Hippocampal formation (tissue), 2 donors: ENCODE measurements at places on chromosomes 3 and 15.

DNA sequence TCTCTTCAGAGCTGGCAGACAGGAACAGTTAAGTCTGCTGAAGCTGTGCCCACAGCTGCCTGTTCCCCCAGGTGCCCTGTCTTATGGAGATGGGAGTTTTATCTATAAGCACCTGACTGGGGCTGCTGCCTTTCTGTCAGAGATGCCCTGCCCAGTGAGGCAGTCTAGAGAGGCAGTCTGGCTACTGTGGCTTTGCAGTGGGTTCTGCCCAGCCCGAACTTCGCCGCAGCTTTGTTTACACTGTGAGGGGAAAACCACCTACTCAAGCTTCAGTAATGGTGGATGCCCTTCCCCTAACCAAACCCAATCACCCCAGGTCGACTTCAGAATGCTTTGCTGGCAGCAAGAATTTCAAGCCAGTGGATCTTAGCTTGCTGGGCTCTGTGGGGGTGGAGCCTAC lies 91.2 kb downstream of the SLC25A26 start:
- DNase-seq = no peak

DNA sequence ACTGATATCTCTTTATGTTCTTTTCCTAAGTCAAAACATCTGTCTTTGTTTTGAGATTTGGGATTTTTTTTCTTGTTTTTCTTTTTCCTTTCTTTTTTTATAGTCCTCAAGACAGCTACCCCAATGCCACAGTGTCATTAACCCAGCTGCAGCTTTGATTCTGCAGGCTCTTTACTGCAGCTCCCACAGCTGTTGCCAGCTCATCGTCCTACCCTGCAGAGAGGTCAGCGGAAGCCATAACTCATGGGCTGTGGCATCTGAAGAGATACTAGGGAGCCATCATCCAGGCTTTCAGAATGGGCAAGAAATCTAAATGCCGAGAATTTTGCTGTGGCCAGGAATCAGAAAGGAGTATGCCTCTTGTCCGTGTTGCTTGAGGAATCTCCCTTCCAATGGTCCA lies 44.3 kb upstream of the SLC24A5 start:
- no peak for DNase-seq

GRCh38 chr3:9198899-9199335 lies 50.5 kb downstream of the SRGAP3 start:
- peak; percentile 56 for DNase-seq

- DNase-seq = no peak
Measured at GRCh38 chr3:74463515-74463914, 150.9 kb downstream of the CNTN3 start.

GRCh38 chr3:70963431-70964275 lies 619.9 kb downstream of the FOXP1 start:
- no peak for DNase-seq

DNA sequence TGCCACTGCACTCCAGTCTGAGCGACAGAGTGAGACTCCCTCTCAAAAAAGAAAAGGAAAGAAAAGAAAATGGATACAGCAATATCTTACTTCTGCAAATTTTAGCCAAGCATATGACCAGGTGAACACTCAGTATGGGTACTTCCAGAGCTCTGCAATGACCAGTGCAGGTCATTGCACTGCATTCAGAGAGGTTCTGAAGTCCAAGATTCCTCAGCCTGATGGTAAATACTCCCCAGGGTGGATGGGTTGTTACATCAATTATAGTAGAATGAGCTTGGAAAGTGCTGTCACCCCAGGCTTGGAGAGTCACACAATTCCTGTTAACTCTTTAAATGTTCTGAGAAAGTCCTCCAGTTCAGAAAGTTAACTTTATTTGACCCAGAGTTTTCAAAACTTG lies 103.7 kb downstream of the RPLP1 start:
- DNase-seq = no peak

- DNase-seq = no peak
Measured at GRCh38 chr15:60548101-60548500, 69.2 kb upstream of the ICE2 start.

DNA sequence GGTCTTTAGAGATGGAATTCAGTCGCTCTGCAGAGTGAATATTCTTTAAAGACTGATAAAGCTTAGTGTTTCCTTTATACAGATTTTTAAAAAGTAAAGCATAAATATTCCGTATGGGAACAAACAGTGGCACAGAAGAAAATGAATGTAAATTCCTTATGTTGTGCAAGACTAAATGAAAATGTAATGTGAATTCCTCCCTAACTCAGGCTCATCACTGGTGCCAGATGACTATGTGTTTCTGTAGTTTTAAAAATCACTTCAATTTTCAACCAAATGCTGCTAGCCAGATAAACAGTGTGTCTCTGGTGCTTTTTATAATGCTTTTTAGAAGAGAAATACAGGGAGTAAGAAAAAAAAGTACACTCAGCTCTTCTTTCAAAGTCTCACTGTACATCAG lies 154.8 kb upstream of the SNTN start:
- DNase-seq = no peak

DNA sequence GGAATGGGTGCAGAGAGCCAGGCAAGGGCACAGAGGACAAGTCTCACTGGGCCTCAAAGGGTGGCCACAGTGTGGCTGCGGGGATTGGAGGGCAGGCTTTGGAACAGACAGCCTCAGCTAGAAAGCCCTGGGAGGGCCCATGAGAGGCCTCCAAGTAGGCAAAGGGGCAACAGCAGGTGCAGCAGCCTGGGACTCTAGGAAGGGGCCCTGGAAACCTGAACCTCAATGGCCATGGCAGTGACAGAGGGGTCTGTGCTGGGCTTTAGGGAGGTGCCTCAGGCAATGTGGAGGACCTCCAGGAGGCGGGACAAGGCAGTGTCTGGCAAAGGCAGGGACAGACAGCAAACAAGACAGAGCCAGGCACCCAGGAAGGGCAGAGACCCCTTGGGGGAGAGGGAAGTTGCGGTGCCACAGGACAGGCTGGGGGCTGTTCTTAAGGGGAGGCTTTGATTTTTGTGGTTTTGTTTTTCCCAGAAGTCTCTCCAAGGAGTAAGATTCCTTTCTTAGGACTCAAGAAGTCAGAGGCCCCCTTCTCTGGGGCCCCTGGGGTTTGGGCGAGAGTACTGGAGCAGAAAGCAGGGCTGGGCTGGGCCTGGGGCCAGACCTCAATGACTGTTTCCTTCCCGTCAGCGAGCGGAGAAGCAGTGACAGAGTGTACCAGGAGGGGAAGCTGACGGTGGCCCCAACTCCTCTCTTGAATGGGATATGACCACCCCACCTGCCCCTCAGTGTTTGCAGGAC lies 9.7 kb downstream of the STOML1 start:
- peak; percentile 63 for DNase-seq

- DNase-seq = no peak
Measured at GRCh38 chr3:134601539-134602439, 49.0 kb downstream of the KY start.

DNA sequence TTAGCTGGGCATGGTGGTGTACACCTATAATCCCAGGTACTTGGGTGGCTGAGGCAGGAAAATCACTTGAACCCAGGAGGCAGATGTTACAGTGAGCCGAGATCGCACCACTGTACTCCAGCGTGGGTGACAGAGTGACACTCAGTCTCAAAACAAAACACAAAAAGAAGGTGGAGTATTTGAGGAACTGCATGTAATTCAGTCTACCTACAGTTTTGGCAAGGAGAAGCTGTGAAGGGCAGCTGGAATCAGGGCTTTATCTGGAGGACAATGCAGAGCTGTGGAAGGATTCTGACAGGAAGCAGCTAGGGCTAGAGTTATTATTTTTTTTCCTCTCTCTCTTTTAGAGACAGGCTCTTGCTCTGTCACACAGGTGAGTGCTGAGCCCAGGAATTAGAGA lies 6.8 kb downstream of the H1-8 start:
- no peak for DNase-seq

DNA sequence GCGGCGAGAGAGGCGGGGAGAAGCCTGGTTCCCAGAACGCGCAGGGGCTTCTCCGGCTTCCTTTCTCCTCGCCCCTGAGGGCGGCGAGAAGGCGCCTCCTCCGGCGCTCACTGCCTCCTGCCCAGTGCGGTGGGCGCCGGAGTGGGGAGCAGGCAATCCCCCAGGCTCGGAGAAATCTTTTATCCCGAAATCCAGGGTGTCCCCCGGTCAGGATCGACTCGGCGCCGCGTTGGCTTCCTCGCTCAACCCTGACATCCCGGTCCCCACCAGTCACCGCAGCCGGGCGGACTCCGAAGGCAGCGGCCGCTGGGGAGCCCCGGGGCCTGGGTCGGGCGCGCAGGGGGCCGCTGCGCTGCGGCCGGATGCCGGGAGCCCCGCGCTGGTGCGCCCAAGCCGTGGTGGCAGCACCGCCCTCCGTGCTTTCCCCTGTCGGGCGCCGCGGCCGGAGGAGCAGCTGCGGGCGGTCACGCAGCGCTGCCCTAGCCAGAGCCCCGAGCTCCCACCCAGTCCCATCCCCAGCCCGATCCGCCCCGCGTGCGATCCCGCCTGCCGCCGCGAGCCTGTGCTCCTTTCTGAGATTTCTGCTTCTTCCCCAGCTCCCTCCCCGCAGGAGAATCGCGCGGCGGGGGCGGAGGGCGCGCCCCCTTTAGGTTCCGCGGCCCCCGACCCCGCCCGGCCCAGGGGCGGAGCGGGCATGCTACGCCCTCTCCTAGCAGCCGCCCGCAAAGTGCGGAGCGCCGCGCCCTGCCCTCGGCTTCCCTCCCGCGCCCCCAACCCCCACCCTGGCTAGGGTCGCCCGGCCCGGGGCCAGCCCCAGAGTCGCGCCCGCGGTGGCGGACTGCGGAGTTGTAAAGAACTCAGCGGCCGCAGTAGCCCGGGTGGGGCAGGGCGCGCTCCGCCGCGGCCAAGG lies 683 bp upstream of the CACNA2D3 start:
- no peak for DNase-seq
